ENCODE measurements at places on chromosomes 6 and 20.

DNA sequence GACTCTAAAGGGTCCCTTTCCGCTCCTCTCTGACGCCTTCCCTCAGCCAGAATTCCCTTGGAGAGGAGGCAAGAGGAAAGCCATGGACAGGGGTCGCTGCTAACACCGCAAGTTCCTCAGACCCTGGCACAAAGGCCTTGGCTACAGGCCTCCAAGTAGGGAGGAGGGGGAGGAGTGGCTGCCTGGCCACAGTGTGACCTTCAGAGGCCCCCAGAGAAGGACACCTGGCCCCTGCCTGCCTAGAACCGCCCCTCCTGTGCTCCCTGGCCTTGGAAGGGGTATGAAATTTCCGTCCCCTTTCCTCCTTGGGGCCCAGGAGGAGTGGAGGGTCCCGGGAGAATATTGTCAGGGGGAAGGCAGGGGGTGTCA, 2.7 kb downstream of the VEGFA start:
- no peak for DNase-seq

DNA sequence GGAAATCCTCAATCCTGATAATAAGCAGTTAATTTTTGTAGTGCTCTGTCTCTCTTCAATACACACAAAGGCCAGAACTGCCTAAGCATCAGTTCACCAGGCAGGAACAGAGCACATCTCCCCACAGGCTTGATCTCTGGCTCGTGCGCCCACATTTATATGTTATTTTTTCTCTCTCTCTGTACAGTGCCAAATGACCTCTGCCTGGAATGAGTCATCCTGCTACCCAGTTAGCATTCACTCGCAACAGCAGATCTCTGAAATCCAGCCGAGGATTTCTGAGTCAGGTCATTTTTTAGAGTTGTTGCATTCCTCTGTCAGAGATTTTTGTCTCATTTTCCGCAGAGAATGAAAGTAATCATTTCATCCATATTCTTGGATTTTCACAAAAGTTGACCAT, 107.1 kb downstream of the COL12A1 start:
- peak; percentile 86 for DNase-seq

- DNase-seq, result no peak
These were observed 33.2 kb upstream of the TRAM2 start for GRCh38 chr6:52610011-52610410.

GRCh38 chr20:535958-536357, 7.6 kb downstream of the CSNK2A1 start:
- no peak for DNase-seq

- DNase-seq, result no peak
These were observed 553.8 kb upstream of the JAG1 start for GRCh38 chr20:11227602-11228001.

GRCh38 chr20:59004493-59004762, 2.6 kb downstream of the CTSZ start:
- no peak for DNase-seq

DNA sequence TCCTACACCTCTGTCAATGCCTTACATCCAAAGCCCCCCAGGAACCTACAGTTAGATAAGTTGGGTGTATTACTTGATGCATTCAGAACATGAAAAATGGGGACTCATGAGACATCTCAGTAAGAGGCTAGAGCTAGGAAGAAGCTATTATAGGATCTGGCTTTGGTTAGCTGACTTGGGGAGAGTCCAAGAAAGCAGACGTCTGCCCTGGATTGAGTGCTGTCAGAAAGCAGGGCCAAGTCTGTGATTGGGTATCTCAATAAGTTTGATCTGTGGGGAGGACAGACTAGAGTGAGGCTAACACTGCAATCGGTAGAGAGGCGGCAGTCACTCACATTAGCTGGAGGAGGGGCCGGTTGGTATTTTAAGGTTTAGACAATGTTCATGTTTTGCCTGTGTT, 79.4 kb upstream of the LRFN2 start:
- DNase-seq, result no peak

- DNase-seq, result no peak
These were observed 34.0 kb upstream of the INSM1 start for GRCh38 chr20:20333866-20334265.

DNA sequence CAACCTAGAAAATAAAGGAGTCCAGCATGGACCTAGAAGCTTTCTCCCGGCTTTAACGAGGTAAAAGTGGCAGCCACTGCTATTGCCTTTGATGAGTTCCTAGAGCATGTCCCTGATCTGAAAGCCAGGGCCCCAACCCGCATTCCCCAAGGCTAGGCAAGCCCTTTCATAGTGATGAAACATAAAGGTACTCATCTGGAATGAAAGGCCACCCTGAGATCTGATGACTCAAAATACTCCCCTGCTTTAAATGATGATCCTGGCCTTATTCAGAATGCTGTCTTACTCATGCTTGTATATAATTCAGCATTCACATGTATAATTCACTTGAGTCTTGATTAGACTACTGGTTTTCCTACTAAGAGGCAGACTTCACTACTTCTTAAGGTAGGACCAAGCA, 21.3 kb downstream of the TTPAL start:
- DNase-seq, result peak; percentile 78

- DNase-seq, result peak; percentile 16
These were observed 19.2 kb downstream of the AGPAT4 start for GRCh38 chr6:161254464-161255253.

DNA sequence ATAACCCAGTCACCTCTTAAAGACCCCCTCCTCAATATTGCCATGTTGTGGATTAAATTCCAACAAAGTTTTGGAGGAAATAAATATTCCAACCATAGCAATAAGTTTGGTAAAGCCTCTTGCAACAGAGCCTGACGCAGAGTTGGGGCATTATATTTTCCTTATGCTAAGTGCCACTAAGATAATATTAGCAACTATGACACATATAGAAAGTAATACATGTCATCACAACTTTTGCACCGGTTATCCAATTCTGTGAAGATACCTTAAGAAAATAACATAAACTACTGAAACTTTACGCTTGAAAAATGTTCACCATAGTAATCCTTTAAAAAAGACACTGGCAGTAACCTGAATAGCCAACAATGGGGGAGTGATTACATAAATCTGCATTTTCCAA, 52.2 kb upstream of the TRERF1 start:
- DNase-seq, result no peak

GRCh38 chr6:166969390-166970002, 13.1 kb upstream of the RNASET2 start:
- no peak for DNase-seq

- no peak for DNase-seq
These were observed 140.8 kb downstream of the DTNBP1 start for GRCh38 chr6:15522026-15522425.

- no peak for DNase-seq
These were observed 439.4 kb upstream of the ARID1B start for GRCh38 chr6:156337801-156338200.

DNA sequence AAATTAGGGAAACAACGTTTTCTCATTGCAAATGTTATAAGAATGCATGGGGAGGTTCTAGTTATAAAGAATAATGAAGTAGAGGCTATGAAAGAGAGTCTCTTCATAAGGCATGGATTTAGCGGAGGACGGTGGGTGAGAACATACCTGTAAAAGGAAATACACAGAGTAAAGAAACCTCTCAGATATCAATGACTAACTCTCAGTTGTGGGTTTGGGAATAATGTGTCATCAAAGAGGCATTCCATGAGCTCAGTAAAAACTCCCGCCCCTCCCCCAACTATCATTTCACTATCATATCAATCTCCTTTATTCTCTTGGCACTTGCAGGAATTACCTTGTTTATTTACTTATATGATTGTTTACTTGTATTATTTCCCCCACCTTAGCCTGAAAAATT, 695.4 kb downstream of the PTPRT start:
- no peak for DNase-seq

DNA sequence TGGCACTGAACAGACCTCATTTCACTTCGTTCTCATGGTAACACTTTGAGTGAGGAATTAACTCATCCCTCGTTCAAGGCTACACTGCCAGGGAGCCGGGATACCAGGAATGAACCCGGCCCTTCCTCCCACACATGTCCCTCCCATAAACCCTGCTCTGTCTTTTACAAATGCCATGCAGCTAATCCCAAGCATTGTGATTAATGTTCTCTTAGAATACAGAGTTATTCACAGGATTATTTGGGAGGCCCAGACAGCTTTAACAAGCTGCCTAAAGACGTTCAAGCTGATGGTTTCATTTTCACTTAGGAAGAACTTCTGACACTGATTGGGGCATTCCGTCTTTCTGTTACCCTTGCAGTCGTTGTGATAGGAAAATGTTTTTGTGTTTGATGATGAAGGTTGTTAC, 42.5 kb upstream of the CD83 start:
- no peak for DNase-seq

DNA sequence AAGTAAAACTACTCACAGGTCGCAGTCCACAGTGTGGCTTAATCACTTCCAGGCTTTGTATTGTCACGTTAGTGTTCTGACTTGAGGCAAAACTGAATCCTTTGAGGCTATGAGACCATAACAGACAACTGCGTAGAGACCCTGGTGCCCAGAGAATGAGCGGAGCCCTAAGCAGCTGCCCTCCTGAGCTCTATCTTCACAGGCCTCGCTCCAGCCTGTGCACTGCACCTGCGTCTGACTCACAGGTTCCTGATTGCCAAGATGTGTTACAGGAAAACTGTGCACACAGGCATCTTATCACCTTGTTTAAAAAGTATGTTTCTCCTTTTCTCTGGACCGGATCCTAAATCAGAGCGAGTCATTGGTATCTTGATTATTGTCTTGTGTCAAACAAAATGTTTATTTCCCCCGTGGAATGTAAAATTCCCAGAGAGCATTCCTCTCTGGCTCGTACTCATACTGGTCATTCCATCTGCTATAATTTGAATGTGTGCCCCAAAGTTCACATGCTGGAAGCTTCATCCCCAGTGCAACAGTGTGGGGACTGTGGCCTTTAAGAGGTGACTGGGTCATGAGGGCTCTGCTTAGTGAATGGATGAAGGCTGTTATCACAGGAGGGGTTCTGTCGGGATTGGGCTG, 25.7 kb downstream of the PRR18 start:
- DNase-seq, result peak; percentile 16

DNA sequence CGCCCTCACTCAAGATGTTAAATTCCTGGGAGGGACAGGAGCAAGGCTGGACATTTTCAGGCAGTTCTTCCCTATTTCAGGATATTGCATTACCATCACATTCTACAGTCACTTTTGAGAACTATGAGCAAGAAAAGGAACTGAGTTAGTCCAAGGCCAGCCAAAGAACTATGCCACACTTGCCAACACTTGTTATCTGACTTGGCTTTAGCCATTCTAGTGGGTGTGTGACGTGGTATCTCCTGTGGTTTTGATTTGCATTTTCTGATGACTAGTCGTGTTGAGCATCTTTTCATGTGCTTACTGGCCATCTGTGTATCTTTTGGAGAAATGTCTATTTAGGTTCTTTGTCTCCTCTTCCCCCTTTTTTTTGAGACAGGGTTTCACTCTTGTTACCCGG, 12.0 kb downstream of the XRN2 start:
- DNase-seq, result peak; percentile 14

DNA sequence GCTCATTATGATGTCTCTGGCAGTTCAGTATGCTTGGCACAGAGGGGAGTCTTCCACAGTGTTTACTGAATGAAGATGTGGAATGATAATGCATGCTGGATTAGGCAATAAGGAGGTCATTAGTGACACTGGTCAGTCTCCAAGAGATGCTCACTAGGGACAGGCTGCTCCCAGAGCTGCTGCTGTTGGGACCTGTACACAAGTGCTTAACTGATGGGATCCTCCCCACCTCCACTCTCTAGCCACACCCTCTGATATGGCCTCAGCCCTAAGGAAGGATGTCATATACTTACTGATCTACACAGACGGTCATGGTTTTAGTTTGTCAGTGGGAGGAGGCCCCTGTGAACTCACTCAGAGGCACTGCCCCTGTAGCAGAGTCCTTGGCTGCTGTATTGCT, 73.4 kb downstream of the MYB start:
- DNase-seq, result no peak

DNA sequence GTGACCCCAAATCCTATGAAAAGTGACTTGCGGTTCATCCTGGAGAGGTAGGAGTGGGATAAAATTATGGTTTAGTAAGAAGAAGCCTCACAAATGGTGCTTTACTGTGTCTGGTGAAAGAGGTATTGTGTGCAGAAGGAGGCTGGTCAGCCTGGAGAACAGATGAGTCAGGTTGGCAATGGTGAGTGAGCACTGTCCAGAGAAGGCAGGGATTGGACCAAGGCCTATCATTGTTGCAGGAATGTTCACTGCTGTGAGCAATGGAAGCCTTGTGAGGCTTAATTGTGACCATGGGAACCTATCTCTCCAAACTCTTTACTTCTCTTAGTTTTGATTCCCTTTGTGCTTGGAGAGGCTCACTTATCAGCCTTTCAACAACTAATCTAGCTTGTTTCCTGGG, 89.0 kb upstream of the KCNK16 start:
- DNase-seq, result no peak

DNA sequence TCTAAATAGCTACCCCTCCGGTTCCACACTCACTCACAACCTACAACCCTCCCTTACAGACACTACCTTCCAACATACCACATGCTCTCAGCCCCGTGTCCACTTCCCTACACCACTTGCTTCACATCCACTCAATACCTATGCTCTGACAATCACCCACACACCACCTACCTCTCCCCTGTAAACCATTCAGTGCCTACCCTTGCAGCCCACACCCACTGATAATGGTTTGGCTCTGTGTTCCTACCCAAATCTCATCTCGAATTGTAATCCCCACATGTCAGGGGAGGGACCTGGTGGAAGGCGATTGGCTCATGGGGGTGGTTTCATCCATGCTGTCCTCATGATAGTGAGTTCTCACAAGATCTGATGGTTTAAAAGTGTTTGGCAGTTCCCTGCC, 9.8 kb upstream of the ZNF343 start:
- DNase-seq, result no peak

GRCh38 chr6:161922631-161923119, 648.8 kb upstream of the AGPAT4 start:
- DNase-seq, result no peak

GRCh38 chr6:41252401-41253169, 24.4 kb downstream of the TREML4 start:
- no peak for DNase-seq

GRCh38 chr20:19603376-19603750, 154.7 kb upstream of the RIN2 start:
- no peak for DNase-seq

DNA sequence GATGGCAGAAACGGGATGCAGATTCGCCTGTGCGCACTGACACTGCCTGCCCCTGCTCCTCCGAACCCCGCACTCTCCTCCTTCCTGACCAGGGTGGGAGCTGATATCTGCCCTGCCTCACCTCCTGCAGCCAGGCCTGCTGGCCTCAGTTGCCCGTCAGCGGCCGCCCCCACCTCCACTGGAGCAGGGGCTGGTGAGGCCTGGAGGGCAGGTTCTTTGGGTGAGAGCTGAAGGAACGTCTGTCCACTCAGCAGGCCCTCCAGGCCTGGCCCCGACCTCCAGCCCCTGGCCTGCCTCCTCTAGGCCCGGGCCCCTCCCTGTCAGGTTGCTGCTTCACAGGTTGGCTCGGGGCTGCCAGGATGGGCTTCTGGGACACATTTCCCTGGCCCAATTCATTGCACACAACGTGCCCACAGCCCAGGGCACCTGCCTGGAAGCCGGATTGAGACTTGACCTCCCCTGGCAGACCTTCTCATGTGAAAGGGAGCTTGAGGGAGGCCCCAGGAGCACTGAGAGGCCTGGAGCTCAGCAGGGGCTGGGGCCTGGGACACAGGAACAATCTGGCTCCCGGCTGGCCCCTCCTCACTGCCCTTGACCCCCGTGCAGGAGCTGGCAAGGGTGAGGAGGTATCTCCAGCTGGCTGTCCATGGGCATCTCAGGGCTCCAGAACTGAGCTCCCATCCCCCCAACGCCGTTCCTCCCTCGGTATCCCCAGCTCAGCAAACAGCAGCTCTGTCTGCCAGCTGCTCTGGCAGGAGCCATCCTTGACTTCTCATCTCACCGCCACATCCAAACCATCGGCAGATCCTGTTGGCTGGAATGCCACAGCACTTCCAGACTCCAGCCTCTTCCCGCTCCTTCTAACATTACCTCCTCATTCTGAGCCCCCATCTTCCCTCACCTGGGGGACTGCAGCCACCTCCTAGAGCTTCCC, 39.5 kb downstream of the SPDEF start:
- DNase-seq, result no peak

Measured in AG04449 (cell line).